Stimulated activated CD4-positive, alpha-beta T cell treated with anti-CD3 and anti-CD28 coated beads, Interleukin-4, amount 100 ng/mL, for 24 hours (primary cell): ENCODE measurements at places on chromosomes 6 and 20.

- no peak for DNase-seq
Measured at GRCh38 chr6:18213439-18213838, 50.9 kb downstream of the DEK start.

- DNase-seq = no peak
Measured at GRCh38 chr6:108330806-108331205, 36.0 kb downstream of the AFG1L start.

DNA sequence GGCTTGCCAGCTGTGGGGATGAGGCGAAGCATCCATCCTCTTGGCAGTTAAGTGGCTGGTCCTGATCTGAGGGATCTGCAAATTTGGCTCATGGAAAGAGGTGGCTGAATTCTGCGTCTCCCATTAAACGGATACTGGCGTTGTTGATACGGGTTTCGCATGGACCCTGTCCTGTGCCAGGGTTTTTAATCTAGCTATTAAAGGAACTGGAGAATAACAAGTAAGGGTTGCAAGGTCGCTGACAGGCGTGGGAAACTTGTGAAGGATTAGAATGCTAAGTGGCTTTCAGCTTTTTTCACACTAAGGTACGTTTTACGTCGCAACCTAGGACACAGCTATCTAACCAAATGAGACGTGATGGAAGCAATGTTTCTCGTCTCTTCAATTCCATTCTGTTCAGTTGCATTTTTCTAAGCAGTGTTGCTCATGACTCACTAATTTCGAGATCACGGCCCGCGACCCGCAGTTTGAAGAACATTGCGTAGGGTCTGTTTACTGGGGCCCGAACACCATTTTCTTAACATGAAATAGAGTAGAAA, 852 bp downstream of the GMNN start:
- peak; percentile 51 for DNase-seq

GRCh38 chr6:83310046-83310445, 116.9 kb downstream of the RWDD2A start:
- DNase-seq = no peak

GRCh38 chr20:40336533-40336932, 352.5 kb downstream of the MAFB start:
- no peak for DNase-seq

- DNase-seq = no peak
Measured at GRCh38 chr6:75023634-75024033, 182.2 kb downstream of the COL12A1 start.

- no peak for DNase-seq
Measured at GRCh38 chr6:107511511-107511993, 21.6 kb downstream of the SOBP start.

- DNase-seq = peak; percentile 49
Measured at GRCh38 chr20:6142348-6142993, 19.6 kb upstream of the FERMT1 start.

- DNase-seq = no peak
Measured at GRCh38 chr6:152552616-152553209, 84.4 kb downstream of the SYNE1 start.

DNA sequence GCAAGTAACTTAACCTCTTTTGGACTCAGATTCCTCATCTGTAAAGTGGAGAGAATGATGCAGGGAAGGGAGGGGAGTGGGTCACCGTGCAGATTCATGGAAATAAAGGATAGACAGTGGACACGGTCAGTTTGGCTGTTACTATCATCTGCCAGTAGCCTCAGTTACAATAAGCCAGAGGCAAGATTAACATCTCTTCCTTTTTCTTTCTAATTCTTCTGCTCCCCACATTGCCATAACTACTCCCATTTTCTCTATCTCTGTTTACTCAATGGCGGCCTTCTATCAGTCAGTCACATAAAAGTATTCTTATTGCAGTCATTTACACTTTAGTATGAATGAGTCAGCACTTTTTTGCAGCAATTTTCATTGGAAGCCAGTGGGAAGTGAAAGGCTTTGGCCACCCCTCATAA, 49.2 kb downstream of the PPP1R16B start:
- no peak for DNase-seq

- no peak for DNase-seq
Measured at GRCh38 chr6:56393615-56394612, 146.5 kb upstream of the COL21A1 start.

GRCh38 chr6:127403636-127404035, 55.6 kb downstream of the KIAA0408 start:
- DNase-seq = no peak

DNA sequence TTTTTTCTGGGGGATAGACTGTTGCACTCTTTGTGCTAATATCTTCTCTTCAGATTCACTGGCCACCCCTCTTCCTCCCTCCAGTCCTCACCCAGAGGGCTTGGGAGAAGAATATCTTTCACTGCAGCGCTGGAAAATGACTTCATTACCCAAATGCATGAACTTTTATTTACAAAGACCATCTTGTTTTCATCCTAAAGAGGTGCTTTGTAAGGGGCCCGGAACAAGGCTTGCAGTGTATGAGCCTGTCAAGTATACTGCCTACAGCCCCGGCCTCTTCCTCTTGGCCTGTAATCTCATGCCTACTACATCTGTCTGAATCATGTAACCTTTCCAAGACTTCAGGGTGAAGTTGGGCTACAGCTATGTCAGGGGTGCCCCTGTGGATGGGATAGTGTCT, 554 bp upstream of the LAMA4 start:
- DNase-seq = no peak

GRCh38 chr6:30979690-30980089, 3.8 kb upstream of the MUC21 start:
- no peak for DNase-seq

GRCh38 chr6:3732345-3733141, 19.0 kb downstream of the PXDC1 start:
- DNase-seq = peak; percentile 68

DNA sequence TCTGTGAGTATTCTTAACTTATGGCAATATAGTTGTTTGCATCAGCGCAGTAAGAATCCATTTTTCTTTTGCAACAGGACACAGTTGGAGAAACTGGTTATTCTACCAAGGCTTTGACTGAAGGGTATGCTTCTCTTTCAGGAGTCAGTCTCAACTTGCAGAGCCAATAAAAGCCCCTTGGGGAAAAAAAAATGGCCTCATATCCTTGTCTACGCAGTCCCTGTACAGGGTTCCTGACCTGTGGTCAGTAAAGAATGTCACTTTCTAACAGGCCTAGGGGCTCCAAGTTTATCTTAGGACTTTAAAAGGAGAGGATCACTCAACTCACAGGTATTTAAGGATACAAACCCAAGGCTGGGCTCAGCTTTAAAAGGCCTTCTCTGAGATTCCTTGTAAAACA, 6.9 kb upstream of the RNGTT start:
- DNase-seq = no peak

- no peak for DNase-seq
Measured at GRCh38 chr20:53623134-53623453, 29.5 kb upstream of the ZNF217 start.

DNA sequence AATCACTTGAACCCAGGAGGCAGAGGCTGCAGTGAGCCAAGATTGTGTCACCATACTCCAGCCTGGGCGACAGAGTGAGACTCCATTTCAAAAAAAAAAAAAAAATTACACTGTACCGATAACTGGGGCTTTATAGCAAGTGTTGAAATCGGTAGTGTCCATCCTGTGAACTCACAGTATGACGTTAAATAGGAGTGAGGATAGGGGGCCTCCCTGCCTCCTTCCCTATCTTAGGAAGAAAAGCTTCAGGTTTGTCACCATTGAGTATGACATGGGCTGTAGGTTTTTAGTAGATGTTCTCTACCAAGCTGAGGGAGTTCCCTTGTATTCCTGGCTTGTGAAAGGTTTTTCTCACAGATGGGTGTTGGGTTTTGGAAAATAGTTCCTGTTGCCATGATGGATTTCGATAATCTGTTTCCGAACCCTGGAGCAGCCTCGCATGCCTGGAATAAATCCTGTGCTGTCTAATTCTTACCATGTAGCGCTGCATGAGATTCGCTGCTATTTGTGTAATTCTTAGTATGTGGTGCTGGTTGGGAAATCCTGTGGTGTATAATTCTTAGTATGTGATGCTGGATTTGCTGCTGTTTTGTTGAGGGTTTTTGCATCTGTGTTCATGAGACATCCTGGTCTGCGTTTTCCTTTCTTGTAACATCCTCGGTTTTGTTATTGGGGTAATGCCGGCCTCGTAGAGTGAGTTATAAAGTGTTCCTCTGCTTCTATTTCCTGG, 23.6 kb downstream of the NTSR1 start:
- no peak for DNase-seq

DNA sequence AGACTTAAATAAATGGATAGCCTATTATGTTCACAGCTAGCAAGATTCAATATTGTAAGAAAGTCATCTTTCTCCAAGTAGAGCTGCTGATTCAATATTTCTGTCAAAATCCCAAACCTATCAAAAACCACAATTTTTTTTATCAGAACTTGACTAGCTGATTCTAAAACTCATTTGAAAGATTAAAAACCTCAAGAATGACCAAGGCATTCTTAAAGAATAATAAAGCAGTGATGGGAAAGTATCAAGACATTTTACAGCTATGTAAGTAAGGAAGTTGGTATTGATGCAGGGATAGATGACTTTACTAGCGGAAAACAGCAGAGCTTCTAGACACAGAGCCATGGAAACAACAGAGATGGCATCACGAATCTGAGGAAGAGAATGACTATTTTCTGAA, 64.7 kb downstream of the SAMD3 start:
- DNase-seq = no peak

DNA sequence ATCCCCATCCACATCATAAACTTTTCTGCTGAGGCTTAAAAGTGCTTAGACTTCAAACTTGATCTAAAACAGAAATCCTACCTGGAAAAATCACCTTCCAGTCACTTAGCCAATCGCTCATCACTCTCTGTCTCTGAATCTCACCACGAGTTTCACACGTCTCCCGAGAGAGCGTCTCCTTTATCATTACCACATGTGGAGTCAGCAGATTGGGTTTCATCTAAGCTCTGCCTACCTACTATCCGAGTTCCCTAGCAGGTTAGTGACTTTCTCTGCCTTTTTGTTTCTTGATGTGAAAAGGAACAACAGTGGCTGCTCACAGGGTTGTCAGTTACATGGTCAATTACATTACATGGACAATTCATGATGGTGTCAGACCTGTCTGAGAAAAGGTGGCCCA, 286.2 kb downstream of the ESR1 start:
- DNase-seq = no peak

GRCh38 chr6:39197922-39198500, 31.3 kb downstream of the KCNK5 start:
- no peak for DNase-seq

DNA sequence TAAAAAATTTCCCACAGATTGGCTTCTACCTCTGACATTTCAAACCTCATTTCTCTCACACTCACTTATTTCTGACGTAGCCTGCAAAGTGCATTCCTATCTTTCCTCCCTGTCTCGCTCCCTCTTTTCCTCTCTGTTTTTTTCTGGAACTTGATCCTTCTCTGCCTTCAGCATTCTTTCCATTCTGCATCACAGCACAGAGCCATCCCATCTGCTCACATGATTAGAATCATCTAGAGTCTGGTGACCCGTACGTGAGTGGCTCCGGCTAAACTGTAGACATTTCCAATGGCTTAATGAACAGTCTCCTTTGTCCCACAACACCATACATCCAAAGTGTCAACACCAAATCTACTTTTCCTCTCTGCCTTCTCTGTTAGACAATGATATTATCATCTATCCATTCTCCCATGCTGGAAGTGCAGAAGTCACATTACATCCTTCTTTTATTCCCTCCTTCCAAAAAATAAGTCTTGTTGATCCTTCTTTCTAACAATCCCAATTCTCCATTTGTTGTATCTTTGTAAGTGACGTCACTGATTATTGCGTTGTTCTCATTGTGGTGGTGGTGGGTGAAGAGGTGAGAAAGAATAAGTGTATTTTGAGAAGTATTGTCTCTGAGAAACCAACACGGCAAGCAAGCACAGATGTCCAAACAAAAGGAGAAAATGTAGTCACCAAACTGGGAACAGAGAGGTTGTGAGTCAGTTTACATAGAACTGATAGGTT, 41.6 kb downstream of the OPRM1 start:
- DNase-seq = no peak

- DNase-seq = no peak
Measured at GRCh38 chr6:90088009-90088408, 193.7 kb downstream of the GJA10 start.

DNA sequence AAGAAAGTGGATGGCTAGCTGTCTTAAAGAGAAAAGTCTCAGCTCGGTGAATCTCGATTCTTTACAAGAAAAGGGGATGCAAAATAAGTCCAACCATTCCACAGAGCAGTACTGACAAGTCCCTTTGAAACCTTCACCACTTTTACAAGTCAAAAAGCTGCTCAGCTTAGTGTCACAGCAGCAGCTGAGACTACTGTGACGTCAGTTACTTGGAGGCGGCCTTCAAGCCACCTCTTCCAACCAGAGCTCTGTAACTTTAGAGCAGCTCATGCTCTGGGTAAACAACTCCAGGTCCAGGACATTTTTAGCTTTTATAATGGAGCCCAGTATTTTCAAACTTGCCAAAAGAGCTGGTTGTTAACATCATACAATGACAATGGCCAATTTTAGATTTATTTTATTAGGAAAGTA, at the start of gene KIAA0408:
KIAA0408 (minus strand) TSS at position 159 of the 411 bp plus-strand sequence. CDS start 5,408 bp downstream, outside the sequence.
- DNase-seq = no peak

- no peak for DNase-seq
Measured at GRCh38 chr6:16431106-16431505, 192.7 kb downstream of the GMPR start.

DNA sequence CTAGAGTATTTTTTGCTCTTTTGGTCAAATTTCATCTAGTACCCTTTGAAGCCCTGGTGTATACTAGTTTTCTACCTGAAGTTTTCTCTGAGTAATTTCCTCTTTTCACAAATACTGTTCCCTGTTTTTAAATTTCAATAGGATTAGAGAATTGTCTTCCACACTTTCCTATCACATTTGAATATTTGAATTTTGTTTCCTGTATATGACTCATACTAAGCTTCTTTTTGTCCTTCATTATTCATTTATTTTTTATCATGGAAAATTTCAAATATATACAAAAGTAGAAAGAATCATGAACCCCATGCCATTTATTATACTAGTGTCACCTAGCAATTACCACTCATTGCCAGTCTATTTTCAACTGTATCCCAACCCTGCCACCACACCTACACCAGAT, 52.7 kb downstream of the LHFPL5 start:
- DNase-seq = no peak

GRCh38 chr6:47414423-47415167, 63.0 kb upstream of the CD2AP start:
- peak; percentile 8 for DNase-seq

DNA sequence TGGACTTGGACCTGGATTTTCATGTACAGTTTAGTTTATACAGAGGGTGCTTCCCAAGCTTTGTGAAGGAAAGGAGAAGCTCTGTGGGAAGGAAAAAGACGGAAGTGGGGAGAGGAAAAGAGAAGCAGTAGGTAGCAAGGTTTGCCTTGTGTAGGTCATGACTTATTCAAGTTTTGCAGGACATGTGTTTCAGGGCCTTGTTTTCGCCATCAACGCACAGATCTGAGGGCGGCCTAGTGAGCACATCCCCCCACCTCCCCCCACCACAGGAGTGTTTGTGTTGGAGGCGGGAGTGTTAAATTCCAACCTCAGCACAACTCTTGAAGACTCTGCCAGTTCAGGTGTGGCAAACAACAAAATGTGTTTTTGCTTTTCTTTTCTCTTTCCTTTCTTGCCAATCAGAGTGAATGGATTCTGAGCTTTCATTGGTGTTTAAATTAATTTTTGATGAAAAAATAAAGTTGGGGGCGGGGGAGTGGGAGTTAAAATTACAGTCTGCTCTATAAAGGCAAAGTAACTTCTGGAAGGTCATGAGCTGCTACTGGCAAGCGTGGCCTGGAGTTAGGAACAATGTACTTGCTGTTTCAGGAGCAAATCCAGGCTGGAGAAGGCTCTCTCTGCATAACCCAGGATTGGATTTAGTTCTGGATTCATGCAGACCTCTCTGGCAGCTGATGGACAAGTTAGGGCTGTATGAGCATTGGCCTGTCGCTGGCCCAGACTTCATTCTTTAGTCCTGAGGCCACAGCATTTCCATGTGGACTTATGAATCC, 338.5 kb downstream of the CD83 start:
- no peak for DNase-seq
